ENCODE measurements at places on chromosomes 4 and X.

- DNase-seq = no peak
Observed at GRCh38 chrX:103614999-103615398, 7.2 kb downstream of the TCEAL3 start.

- no peak for DNase-seq
Observed at GRCh38 chr4:80201252-80202151, 4.2 kb downstream of the PRDM8 start.

DNA sequence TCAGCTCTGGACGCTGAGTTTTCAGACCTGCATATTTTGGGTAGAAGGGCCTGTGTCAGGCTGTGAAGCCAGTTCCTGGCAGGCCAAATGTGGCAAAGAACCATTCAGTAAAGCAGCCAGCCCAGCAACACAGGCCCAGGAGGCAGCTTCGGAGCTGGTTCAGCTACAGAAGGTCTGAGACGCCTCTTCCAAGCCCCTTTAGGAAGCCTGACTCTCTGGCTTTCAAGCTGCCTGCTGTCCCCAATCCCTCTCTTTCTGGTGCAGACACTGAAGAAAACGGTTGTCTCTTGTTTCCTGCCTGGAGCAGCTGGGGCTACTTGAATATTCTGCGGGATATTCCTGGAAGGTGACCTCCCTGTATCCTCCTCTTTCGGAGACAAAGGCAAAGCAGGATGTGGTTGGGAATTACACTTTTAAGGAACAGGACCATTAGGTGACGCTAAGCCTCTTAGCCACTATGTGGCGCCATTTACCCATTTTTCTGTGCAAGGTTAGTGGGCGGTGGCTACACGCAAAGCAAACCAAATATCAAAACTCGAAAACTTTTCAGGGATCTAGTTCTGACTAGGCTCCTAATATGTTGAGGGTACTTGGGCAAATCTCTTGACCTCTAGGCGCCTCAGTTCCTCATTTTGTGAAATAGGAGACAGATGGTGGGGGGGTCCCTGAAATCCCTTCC lies 47.2 kb upstream of the LAS1L start:
- peak; percentile 6 for DNase-seq

DNA sequence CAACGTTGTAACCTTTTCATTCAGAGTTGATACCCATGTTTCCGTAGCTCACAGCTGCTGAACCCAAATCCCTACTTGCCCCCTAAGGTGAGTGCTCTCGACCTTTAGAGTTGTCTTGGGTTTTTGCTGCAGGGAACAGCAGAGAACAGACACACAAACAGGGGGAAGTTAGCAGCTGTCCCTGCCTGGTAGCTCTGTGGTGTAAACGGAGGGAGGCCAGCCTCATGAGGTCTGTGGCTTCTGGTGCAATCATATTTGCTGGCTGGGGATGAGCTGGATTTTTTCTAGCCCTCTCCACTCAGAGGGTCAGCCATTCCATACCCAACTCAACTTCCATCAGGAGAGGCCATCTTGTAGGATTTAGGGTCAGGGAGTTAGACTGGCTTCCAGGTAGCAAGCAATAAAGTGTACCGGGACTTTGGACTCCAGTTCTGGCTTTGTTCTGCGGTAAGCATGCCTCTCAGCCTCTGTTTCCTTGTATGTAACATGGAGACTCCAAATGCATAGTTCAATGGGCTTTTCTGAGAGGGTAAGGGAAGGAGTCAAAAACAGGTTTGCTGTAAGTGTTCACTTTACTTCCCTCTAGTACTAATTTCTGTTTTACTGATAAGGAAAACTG lies 218.9 kb downstream of the MID1IP1 start:
- DNase-seq = no peak

DNA sequence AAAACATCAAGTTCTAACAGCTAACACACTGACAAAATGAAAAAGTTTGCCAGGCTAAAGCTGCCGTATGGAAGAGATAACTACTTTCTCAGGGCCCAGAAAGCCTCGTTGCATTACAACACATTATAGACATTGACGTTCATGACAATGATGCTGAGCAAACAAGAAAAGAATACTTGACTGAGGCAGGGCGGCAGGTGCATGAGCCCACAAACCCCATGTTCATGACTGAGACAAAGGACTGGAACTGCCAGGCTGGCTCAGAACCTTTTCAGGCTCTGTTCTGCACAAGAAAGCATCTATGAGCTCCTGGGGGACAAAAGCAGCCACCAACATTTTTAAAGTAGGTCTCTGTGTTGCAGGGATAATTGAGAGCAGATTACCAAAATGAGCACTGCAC lies 13.6 kb downstream of the TLR6 start:
- DNase-seq = no peak

Measured in nucleus accumbens (tissue), 56 donors.